NCI-H187 treated with DMSO at 0.1 percent for 48 hours (cell line): ENCODE measurements at places on chromosomes 11 and 22.
A peak's percentile ranks its signal among the peaks of the same experiment; 100 is the strongest.

DNA sequence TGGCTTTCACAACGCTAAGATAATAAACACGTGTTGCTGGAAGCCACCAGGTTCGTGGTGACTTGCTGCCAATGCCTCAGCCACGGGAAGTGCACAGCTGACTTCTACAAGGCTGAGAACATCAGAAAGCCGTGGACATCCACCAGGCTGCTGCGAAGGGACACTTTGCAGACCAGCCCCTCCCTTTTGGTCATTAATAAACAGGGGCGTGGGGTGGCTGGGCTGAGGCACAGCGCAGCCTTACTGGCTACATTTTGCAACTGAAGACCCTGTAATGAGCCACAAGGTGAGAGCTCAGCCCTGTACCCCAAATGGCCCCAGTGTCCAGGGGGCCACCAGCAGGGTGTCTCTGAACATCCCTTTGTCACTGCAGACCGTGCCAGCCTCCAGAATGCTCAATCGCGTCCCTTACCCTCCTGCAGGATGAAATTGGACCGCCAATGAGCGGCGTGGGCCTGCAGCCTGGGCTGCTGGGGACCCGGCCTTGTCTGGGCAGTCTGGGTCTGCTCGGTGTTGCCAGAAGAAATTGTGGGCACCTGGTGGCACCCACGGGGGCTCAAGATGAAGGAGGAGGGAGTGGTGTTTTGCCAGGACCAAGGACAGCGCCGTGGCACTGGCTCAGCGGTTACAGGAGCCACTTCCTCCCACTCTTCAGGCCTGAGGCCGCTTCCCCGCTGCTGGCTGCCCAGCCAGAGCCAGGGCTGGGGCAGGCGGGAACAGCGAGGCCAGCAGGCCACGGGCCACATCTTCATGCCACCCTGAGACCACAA is 181.9 kb downstream of the CTTN start:
- DNase-seq = no peak

DNA sequence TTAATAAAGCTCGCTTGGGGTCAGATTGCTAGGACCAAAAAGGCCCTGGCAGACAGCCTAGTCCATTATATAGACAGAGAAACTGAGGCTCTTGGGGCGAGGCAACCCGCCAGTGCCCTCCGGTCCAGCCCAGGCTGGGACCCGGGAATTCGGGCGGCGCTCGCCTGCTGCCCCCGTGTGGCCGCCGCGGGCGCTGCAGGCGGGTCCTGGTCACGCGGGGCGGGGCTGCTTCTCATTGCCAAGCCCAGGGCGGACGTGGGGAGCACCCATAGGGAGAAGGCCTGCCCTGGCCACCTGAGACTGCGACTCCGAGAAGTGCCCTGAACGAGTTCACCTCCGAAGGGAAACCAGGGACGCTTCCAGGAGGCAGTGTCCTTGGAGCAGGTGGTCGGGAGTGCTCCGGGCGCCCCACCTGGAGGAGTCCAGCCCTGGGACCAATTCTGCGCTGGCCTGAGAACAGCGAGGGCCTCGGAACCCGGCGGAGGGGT is 36.0 kb upstream of the CSNK1E start:
- DNase-seq = no peak

- no peak for DNase-seq
Observed at GRCh38 chr11:29002816-29003215, 894.6 kb downstream of the METTL15 start.

DNA sequence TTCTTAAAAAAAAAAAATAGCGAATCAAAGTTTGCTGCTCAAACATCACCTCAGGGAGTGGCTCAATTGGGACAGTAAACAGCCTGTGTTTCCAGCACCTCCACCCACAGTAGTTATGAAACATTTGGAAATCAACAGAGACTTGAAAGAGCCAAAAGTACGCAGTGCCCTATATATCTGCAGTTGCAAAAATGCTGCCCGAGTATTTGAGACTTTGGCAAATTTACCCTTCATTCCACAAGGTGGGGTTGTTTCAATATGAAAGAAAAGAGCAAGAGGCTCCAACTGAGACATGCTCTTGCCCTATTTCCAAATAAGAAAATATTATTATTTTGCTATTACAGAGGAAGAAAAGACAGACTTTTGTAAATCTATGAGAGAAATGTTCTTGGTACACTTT is 851.1 kb upstream of the RAG2 start:
- no peak for DNase-seq

DNA sequence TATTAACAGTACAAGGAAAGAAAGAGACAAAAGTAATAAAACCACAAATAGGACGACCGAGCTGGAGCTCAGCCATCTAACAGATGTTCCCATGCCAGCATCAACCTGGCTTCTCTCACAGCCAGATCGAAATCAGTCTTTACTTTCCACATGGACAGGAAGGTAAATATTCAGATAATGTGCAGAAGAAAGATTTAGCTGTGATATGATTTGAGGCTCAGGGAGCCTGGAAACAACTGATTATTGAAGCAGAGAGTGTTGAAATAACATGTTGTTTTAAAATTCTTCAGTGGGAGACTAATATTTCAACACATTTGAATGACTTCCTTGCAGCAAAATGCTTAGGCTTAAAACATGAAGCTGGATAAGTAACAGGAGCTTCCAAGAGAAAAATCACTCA is 546.8 kb downstream of the ETS1 start:
- DNase-seq = no peak

DNA sequence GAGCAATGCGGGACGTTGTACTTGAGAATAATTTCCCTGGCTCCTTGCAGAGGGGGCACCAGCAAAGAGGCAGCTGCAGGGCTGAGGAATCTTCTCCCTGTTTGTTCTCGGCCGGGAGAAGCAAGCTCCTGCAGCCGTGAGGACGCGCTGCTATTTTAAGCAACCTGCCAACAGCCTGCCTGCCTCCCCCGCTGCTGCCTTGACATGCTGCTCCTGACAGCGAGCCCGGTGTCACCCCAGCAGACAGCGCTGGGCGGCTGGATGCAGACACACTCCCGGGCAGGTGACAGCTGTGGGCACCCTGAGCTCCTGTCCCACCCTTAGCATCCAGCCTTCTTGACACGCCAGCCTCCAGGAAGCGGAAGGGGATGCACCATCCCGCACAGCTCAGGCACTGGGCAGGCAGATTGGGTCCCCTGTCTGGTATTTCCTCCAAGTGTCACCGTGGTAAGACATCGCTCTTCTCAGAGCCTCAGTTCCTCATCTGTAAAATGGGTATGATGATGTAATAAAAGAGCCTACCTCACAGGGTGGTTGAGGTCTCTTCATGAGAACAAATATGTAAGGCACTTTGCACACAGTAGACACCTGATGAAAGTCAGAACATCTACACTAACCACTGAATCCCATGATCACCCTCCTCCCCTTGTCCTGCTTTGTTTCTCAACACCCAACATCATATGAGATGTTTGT is 530.6 kb downstream of the MN1 start:
- no peak for DNase-seq

DNA sequence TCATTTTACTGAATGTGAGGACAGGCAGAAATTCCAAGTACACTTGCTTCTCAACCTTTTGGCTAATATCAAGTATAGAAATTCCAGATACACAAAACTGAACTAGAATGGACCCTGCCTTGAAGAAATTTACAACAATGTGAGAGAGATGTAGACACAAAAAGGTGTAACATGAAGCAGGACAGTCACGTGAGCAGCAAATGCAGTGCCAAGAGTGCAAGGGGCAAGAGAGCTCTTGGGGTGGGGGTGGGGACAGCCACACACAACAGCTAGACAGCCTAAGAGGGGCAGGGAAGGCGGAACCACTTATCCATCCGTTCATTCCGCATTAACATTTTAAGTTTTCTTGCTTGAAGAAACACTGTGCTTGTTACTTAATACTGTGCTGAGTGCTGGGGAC is 28.9 kb downstream of the PLEKHA7 start:
- peak; percentile 42 for DNase-seq

GRCh38 chr11:96228473-96228891 is 114.5 kb downstream of the MAML2 start:
- no peak for DNase-seq

GRCh38 chr11:20258376-20258895 is 98.2 kb upstream of the DBX1 start:
- DNase-seq = no peak

GRCh38 chr11:1934335-1935155 is 12.6 kb upstream of the MRPL23 start:
- no peak for DNase-seq

- no peak for DNase-seq
Observed at GRCh38 chr11:73147771-73148681, 5.9 kb upstream of the FCHSD2 start.

DNA sequence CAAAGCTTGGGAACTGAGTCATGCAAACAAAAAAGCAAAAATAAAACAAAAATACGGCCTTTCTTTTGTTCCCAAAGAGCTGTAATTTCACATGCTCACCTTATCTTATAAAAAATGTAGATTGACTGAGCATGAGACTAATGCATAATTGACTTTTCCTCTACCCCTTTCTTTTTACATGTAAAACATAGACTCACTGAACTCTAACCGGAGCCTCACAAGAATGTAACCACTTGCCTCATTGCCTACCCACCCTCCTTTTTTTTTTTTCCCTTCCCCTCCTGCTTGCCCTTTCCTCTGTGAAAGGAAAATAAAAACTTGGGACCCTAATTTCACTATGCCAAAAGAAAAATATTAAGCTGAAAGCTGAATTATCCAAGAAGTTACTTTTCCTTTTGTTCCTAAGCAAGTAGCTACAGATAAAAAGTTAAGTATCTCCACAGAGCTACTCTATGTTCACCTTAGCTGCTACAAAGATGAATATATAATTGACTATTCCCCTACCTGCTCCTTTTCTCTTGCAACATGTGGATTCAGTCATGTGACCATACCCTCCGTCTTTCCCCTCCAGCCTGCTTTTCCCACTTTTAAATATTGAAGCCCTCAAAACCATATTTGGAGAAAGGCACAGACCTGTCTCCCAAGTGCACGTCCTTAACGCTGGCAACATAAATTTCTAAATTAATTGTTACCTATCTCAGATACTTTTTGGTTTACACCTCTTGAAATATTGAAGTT is 39.6 kb upstream of the WEE1 start:
- no peak for DNase-seq

DNA sequence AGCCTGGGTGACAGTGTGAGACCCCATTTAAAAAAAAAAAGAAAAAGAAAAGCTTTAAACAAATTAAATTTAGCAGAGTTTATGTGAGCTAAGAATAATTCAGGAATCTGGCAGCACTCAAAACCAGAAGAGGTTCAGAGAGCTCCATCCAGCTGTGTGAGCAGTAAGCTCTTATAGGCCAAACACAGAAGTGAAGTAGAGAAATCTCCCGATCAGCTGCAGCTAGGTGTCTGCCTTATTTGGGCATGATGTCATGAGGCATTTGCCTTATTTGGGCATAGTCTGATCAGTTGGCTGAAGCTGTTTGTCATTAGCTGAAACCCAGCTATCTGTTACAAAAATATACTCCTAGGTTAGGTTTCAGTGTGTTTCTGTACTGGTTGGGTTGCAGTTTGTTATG is 8.2 kb downstream of the MS4A15 start:
- no peak for DNase-seq

DNA sequence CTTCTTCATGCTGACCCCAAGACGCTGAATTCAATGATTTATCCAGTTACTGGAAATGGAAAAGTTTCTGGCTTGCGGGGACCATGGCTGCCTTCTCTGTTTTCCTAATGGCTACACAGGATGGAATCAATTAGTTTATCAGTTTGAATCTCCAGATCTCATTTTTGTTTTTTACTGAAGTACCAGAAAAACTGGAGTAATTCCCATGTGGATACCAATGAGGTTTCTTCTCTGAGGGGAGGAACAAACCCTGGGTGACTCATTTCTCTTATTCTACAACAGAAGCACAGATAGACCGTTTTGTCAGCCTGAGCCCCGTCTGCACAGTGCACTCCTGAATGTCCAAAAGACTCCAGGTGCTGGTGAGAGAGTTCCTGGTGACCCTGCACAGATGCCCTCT is 3.4 kb downstream of the ZNF195 start:
- no peak for DNase-seq

DNA sequence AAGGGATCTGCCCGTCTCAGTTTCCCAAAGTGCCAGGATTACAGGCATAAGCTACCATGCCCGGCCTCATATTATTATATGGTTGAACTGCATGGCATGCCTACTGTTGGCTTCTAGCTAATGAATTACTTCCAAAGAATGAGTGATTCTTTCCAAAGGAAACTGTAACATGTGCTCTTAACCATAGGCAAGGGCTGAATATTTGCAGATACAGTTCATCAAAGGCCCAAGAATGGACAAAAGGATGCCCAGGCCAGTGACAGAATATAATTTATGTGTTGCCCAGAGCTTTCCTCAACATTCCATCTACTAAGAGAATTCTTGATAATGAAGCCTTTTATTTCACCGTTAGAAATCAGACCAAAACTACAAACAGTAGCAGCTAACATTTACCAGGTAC is 27.0 kb upstream of the CCDC89 start:
- DNase-seq = no peak

DNA sequence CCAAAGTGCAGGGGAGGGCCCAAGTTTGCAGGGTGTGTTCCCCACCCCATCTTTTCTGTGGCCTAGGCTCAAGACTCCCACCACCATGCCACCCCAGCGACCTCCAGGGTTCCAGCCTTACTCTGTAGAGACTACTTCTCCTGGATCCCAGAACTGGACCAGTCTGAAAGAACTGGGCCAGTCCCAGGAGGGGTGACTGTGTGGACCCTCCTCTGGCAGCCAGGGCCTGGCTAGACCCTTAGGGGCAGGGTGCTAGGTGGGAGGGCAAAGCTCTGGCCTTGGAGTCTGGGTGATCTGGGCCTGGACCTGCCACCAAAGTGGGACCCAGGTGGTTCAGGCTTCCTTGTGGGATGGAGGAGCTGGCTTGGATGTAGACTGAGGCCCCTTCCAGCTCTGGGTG is 41.8 kb upstream of the ACCSL start:
- DNase-seq = no peak

- no peak for DNase-seq
Observed at GRCh38 chr11:59807047-59807610, 3.4 kb downstream of the MRPL16 start.

GRCh38 chr22:32801537-32802236 is at the start of gene TIMP3:
TSS of gene TIMP3 (plus strand) at chr22:32801705. CDS start at chr22:32802002, 297 bp downstream.
- DNase-seq = no peak

DNA sequence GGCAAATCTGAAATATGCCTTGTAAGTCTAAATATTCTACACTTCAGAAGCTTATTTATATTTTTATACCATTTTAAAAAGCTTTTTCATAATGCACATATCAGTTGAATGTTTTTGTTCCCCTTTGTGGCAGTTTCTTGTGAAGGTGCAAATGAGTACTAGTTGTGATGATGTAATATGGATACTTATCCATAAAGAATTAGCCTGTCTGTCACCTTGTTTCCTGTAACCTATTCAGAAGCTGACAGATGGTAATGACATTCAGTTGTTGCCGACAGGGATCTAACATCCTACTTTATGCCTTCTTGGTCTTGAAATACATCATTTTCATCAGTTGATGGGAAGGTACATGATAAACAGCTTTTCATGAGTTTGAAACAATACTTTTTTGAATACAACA is 2.9 kb downstream of the QSER1 start:
- DNase-seq = no peak

- no peak for DNase-seq
Observed at GRCh38 chr11:91857179-91857578, 367.4 kb upstream of the FAT3 start.

DNA sequence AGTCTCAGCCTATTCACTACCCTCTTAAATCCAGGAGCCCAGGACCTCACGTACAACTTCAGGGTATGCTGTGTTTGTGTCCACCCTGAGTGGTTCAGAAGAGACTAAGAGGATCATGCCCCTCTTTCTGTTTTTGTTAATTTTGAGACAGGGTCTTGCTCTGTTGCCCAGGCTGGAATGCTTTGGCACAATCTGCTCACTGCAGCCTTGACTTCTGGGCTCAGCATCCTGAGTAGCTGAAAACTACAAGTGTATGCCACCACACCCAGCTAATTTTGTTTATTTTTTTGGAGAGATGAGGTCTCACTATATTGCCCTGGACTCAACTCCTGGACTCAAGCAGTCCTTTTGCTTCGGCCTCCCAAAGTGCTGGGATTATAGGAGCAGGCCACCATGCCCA is 118.5 kb downstream of the NAT10 start:
- no peak for DNase-seq
